Stimulated activated CD8-positive, alpha-beta memory T cell treated with anti-CD3 and anti-CD28 coated beads, Interleukin-2, amount 100 ng/mL, for 48 hours (primary cell): ENCODE measurements at places on chromosomes 1 and 21.

DNA sequence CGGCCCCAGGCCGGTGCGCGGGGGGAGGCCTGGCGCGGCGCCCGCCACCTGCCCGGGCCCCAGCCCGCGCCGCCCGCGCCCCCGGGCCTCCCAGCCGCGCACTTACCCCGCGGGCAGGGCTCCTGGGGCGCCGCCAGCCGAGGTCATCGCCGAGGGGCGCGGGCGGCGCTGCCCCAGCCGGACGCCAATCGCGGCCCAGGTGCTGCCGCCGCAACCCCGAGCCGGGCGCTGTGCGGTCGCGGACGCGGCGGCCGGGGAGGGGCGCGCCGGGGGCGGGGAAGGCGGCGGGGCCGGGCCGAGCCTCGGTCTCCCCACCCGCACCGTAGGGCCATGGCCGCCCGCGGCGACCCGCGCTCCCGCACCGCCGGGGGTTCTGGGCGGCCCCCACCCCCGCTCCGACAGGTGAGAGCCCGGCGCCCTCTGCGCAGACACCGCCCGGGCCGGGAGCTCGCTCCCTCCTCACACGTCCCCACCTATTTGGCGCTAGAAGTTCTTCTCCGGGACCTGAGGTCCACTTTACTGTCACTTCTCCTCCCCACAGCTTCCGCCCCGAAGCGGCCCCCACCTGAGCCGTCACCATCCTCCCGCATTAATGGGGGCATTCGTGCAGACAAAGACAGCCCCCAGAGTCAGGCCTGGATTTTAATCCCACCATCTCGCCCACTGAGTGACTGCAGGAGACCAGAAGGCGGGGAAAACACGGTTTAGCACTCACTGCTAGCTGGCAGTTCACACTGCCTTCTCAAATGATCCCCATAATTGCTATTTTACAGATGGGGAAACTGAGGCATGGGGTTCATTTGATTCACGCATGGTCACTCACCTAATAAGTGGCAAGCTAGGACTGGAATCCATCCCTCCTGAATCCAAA, at the start of gene TTC39A:
Gene TTC39A, minus strand, starts transcription at position 232 of the 871 bp plus-strand sequence. Its CDS starts 85 bp downstream, at position 147.
- no peak for DNase-seq

- no peak for DNase-seq
Observed at GRCh38 chr21:46437096-46437498, 21.6 kb upstream of the DIP2A start.

DNA sequence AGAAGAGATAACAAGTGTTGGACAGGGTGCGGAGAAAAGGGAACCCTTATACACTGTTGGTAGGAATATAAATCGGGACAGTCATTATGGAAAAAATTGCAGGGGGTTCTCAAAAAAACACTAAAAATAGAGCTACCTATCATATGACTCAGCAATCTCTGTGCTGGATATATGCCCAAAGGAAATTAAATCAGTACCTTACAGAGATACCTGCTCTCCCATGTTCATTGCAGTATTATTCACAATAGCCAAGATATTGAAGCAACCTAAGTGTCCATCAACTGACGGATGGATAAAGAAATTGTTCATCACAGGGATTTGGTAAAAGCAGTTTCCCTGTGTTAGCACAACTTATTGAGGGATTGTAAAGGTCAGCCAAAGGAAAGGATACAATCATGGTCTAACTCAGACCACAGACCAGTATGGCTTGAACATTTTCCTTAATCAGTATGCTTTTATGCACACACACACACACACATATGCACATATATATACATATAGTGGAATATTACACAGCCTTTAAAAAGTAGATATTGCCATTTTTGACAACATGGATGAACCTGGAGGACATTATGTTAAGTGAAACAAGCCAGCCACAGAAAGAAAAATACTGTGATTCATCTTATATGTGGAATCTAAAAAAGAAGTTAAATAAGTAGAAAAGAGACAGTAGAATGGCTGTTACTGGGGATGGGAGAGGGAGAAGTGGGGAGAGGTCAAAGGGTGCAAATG, 44.2 kb upstream of the IRF2BP2 start:
- no peak for DNase-seq

DNA sequence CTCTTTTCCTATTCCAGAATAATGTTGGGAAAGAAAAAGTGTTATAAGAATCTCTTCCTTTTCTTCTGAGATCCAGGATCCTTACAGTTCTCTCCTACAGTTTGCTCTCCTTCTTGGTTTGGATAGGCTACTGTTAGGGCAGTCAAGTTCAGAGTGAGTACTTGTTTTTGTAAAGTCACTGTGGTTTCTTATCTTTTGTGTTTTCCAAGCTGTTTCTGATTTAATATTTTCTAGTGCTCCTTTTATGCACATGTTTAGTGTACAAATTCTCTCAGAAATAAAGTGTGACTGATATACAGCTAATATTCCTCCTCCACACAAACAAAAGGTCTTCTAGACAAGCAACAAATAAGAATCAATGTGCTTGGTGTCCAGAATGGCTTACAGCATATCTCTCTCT, 107.7 kb downstream of the BACH1 start:
- no peak for DNase-seq

DNA sequence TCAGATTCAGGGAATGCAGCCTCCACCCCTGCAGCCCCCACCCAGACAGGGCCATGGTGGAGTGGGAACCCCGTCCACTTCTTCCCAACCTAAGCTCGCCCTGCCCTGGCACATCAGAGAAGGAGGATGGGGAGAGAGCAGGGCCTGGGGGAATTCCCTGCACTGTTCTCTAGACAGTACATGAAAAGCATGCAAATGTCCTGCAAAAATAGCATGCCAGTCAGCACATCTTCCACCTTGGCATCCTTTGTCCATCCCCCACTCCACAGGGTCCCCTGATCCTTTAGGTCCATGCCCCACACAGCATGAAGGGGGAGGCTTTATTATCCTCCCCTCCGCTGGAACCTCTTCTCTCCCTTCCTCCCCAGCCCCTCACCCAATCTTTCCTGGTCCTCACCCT, 35.0 kb upstream of the RD3 start:
- DNase-seq = no peak
